ENCODE measurements at places on chromosomes 3 and 15. TPM values are rescaled to one million over a fixed set of nuclear protein-coding genes. Genes with fewer than 3 reads are reported as not detected.
A peak's percentile ranks its signal among the peaks of the same experiment; 100 is the strongest.

- no peak overlapping the region for H3K27ac ChIP-seq
- DNase-seq, result no peak
- peaks cover 67% of the 10 kb centered on the region for H3K4me1 ChIP-seq
- no peaks in the 10 kb centered on the region for H3K36me3 ChIP-seq
- H3K4me3 ChIP-seq, result no peak overlapping the region
These were observed 77.1 kb downstream of the BFSP2 start for GRCh38 chr3:133476971-133477375.

GRCh38 chr15:69704700-69705099 lies 252.1 kb downstream of the RPLP1 start:
- no peaks in the 10 kb centered on the region for H3K4me1 ChIP-seq
- no peak for DNase-seq
- H3K27ac ChIP-seq, result no peak overlapping the region
- H3K36me3 ChIP-seq, result peaks cover 5% of the 10 kb centered on the region

DNA sequence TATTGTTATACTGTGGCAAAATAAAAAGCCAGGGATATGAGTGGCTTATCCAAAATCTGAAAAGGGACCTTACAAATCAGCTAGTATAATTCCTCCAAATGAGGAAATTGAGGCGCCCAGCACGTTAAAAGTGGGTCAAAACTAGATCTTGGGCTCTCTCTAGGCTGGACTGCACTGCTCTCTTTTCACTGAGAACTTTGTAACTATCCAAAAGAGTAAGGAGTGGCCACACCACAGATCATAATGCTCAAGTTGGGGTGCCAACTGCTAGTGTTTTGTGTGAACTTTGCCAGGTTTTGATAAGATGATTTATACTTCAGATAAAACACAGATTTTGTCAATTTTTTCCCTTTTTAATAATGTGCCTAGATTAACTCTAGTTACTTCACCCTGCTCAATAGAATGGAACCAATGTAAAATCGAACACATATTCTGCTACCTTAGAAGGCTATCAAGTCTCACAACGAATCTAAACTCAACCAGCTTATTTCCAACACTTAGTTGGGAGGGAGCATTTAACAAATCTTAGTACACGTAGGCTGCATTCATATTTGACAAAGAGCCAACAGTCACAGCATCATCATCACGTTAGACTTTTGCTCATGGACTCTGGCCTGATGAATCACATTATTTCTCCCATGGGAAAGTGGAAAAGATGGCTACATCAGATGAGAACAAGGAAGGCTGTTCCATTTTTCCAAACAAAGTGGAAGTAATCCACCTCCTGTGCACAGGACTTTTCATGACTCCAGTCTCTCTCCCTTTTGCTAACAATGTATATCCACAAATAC lies 64.4 kb downstream of the ABI3BP start:
- H3K27me3 ChIP-seq, result peaks cover 5% of the 10 kb centered on the region
- H3K4me3 ChIP-seq, result no peak overlapping the region
- H3K4me1 ChIP-seq, result no peaks in the 10 kb centered on the region
- no peaks in the 10 kb centered on the region for H3K36me3 ChIP-seq
- no peak for DNase-seq
- H3K27ac ChIP-seq, result no peak overlapping the region

DNA sequence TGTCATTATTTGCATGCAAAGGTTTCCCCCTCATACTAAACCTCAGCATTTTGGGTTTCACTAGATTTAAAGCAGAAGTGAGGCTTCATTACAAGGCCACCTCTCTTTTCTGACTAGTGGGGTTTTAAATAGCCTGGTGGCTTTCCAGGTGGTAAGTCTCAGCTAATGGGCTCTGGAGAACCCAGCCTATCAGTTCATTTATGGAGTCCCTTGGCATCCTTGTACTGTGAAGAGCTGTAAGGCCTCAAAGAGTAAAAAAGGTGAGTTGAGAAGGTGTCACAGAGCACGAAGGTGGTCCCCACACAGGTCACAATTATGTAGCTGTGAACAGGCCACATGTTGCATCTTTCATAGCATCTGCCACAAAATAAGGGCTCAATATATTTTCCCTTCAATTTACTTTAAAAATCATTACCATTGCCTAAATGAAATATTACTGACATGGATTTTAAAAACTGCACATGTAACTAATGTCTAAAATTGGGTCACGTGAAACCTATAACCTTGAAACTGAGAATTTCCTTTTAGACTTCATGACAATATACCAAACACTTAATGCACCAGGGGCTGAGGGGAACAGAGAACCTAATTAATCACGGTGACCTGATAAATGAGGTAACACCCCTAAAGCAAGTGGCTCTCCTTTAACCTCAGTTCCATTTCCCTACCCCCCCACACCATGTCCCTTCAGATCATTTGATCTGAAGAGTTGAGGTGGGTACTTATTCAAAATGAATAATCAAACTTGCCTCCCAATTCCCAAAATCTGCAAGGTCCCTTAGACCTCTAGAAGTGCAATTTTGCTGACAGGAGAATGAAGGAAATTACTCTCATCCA lies 1.3 kb downstream of the NGLY1 start:
- no peak overlapping the region for H3K27ac ChIP-seq
- H3K4me1 ChIP-seq, result peaks cover 18% of the 10 kb centered on the region
- H3K27me3 ChIP-seq, result no peaks in the 10 kb centered on the region
- peaks cover 9% of the 10 kb centered on the region for H3K36me3 ChIP-seq

DNA sequence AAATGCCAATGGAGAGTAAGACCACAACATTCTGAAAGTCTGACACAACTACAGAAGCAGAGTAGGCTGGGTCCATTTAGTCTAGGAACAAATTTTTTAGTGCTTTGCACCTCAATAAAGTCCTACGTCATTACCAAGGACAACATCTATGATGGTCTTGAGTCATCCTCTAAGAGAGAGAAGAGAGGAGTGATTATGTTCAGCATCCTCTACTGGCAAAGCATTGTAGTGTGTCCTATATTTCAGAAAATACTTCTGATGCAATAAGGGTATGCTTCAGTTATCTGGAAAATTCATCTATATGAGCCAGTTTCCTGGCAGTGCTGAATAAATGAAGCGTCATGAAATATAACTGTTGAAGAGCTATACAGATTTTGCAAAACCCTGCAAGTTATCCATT lies 95.6 kb downstream of the P2RY1 start:
- no peaks in the 10 kb centered on the region for H3K4me1 ChIP-seq
- no peak for DNase-seq
- H3K27me3 ChIP-seq, result no peaks in the 10 kb centered on the region
- no peak overlapping the region for H3K27ac ChIP-seq
- no peak overlapping the region for H3K4me3 ChIP-seq
- no peaks in the 10 kb centered on the region for H3K36me3 ChIP-seq

- no peaks in the 10 kb centered on the region for H3K4me1 ChIP-seq
- no peak overlapping the region for H3K27ac ChIP-seq
- no peak for DNase-seq
- H3K27me3 ChIP-seq, result no peaks in the 10 kb centered on the region
These were observed 32.6 kb upstream of the SENP5 start for GRCh38 chr3:196835086-196835485.

GRCh38 chr3:187747506-187747905 lies 2.2 kb upstream of the BCL6 start:
- no peaks in the 10 kb centered on the region for H3K36me3 ChIP-seq
- H3K27me3 ChIP-seq, result peaks cover 10% of the 10 kb centered on the region
- DNase-seq, result no peak
- no peak overlapping the region for H3K27ac ChIP-seq
- peak overlapping the region; percentile 88 for H3K4me3 ChIP-seq

DNA sequence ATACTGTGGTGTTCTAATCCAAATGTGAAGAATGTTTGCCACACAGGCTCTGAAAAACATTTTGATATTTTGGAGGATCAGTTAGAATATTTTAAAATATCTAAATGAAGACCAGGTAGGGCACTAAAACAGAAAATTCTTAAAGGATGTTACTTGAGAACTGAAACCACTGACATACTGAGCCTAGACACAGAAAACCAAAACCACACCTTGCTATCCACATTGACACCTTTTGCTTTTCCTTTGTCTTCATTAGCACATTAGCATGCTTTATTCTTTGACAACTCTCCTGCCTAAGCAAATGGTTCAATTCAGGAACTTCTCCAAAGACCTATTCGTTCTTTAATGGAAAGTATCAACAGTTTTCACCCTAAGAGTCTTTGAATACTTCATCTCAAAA lies 835.9 kb upstream of the GRM7 start:
- H3K27me3 ChIP-seq, result no peaks in the 10 kb centered on the region
- peaks cover 2% of the 10 kb centered on the region for H3K36me3 ChIP-seq
- H3K4me1 ChIP-seq, result no peaks in the 10 kb centered on the region
- no peak overlapping the region for H3K4me3 ChIP-seq

DNA sequence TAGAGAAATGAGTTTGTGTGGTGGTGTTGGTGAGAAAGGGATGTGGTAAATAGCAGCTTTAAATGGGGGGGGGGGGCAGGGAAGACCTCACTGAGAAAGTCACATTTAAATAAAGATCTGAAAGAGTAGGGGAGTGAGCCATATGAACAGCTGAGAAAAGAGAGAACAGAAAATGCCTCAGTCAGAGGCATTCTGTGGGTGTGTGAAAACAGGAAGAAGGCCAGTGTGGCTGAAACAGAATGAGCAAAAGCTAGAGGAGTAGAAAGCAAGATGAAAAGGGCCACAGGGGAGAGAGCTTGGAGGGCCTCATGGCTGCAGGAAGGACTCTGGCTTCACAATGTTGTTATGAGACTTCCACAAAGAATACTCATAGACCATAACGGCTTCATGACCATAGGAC lies 783.3 kb downstream of the ZPLD1 start:
- no peaks in the 10 kb centered on the region for H3K27me3 ChIP-seq
- no peak overlapping the region for H3K27ac ChIP-seq
- no peak for DNase-seq
- no peaks in the 10 kb centered on the region for H3K36me3 ChIP-seq
- H3K4me3 ChIP-seq, result no peak overlapping the region

- DNase-seq, result no peak
- H3K4me1 ChIP-seq, result peaks cover 6% of the 10 kb centered on the region
- H3K36me3 ChIP-seq, result no peaks in the 10 kb centered on the region
These were observed 331.5 kb upstream of the RARB start for GRCh38 chr3:25096536-25096935.

GRCh38 chr3:116667791-116668190 lies 41.8 kb upstream of the TUSC7 start:
- H3K4me1 ChIP-seq, result peaks cover 10% of the 10 kb centered on the region
- no peaks in the 10 kb centered on the region for H3K27me3 ChIP-seq
- H3K36me3 ChIP-seq, result no peaks in the 10 kb centered on the region

GRCh38 chr15:70799667-70800450 lies 36.5 kb upstream of the UACA start:
- H3K27me3 ChIP-seq, result no peaks in the 10 kb centered on the region
- no peak for DNase-seq

- no peak overlapping the region for H3K27ac ChIP-seq
- H3K4me1 ChIP-seq, result peaks cover 17% of the 10 kb centered on the region
- peak overlapping the region; percentile 89 for H3K4me3 ChIP-seq
- DNase-seq, result no peak
These were observed 662 bp upstream of the RFTN1 start for GRCh38 chr3:16514021-16514700.

DNA sequence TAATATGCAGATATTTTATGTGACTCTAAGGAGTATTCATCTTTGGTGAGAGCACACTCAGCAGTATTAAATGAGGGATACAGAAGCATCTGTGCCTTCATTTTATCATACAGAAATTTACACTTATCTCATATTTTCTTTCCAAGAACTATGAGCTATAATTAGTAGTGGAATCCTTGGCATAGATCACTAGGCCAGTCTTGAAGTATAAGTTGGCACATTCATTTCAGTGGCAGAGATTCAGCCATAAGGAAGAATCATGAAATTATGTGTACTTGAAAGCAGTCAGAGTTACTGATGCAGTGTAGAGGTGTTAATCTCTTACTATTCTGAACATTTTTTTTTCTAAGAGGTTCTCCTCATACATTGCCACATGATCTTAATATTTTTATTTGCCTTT lies 393.6 kb upstream of the GOLIM4 start:
- no peaks in the 10 kb centered on the region for H3K4me1 ChIP-seq
- H3K27ac ChIP-seq, result no peak overlapping the region
- H3K36me3 ChIP-seq, result no peaks in the 10 kb centered on the region
- no peak overlapping the region for H3K4me3 ChIP-seq

DNA sequence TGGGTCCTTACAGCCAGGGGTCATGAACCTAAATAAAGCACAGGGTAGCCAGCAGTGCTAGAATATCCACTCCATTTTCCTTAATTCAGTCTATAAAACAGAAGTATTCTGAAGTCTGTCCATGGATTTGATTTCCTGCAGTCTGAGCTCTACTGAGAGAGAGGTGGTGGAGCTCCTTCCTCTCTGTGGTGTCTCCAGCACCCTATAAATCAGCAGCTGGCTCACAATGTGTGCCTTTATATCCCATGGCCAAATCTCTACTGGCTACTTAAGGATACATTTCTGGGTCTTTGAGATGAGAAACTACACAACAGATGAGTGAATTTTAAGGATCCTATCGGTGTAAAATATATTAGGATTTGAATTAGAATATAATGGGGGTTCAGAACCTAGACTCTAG lies 339.9 kb upstream of the RBMS3 start:
- no peaks in the 10 kb centered on the region for H3K36me3 ChIP-seq
- H3K4me3 ChIP-seq, result no peak overlapping the region
- H3K27ac ChIP-seq, result no peak overlapping the region
- H3K27me3 ChIP-seq, result no peaks in the 10 kb centered on the region
- H3K4me1 ChIP-seq, result peaks cover 5% of the 10 kb centered on the region
- DNase-seq, result no peak

- H3K27me3 ChIP-seq, result no peaks in the 10 kb centered on the region
- DNase-seq, result no peak
- no peaks in the 10 kb centered on the region for H3K36me3 ChIP-seq
- no peak overlapping the region for H3K27ac ChIP-seq
These were observed 327.0 kb downstream of the ZPLD1 start for GRCh38 chr3:102761766-102762165.

GRCh38 chr15:93239993-93240392 lies 151.0 kb upstream of the RGMA start:
- H3K4me1 ChIP-seq, result peaks cover 21% of the 10 kb centered on the region
- H3K4me3 ChIP-seq, result no peak overlapping the region

- no peaks in the 10 kb centered on the region for H3K27me3 ChIP-seq
- DNase-seq, result no peak
- no peaks in the 10 kb centered on the region for H3K4me1 ChIP-seq
- H3K36me3 ChIP-seq, result no peaks in the 10 kb centered on the region
- H3K4me3 ChIP-seq, result no peak overlapping the region
These were observed 274.2 kb downstream of the OCA2 start for GRCh38 chr15:27824841-27825422.

GRCh38 chr3:132625613-132626012 lies 28.5 kb downstream of the ACKR4 start:
- H3K27me3 ChIP-seq, result no peaks in the 10 kb centered on the region
- H3K36me3 ChIP-seq, result peaks cover 4% of the 10 kb centered on the region
- H3K27ac ChIP-seq, result no peak overlapping the region
- no peak overlapping the region for H3K4me3 ChIP-seq
- no peak for DNase-seq

- no peaks in the 10 kb centered on the region for H3K4me1 ChIP-seq
- no peak overlapping the region for H3K27ac ChIP-seq
- no peak overlapping the region for H3K4me3 ChIP-seq
These were observed 49.9 kb upstream of the IGSF11 start for GRCh38 chr3:119084371-119085069.

Gene ATP10A
- 4.9 TPM for total RNA-seq

Gene EID1
- total RNA-seq, result 212 TPM

Gene MST1R
- 2.6 TPM for total RNA-seq

Gene TLNRD1
- total RNA-seq, result 31.7 TPM

Gene RBMS3
- total RNA-seq, result 35.4 TPM

Gene SPATA12
- total RNA-seq, result not detected

Gene CXCR6
- not detected for total RNA-seq

Gene BDH1
- total RNA-seq, result 28.7 TPM

Gene PLAAT1
- total RNA-seq, result 4.0 TPM

Gene APH1B
- 18.1 TPM for total RNA-seq

Gene ZPLD1
- total RNA-seq, result not detected

Gene GPR15
- not detected for total RNA-seq

Gene NFKBIZ
- total RNA-seq, result 6.2 TPM

Gene PODXL2
- total RNA-seq, result 70.8 TPM

Gene GXYLT2
- total RNA-seq, result 0.82 TPM

Data from neural crest cell (in vitro differentiated cells).